Cardiac fibroblast (primary cell): ENCODE measurements at places on chromosomes 2 and 18.

DNA sequence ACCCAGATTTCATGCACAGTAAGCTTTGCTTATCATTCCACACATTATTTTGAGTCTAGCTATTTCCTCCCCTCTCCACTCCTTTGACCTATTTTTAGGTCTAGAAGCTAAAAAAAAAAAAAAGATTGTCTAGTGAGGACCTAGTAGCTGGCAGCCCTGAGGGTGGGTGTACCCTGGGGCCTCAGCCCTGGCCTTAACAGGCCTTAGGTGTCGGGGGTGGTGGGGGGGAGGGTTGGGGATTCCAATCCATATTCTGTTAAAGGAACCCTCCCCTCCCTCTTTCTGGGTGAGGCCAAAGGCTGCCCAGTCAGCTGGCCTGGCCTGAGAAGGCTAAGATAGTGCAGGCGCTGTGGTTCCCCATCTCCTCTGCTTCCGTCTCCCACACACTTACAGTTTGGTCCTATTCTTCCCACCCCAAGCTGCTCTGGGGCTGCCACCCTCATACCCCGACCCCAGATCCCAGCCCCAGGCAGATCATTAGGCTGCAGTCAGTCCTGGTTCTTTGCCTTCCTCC, 65.5 kb upstream of the HK2 start:
- peak; percentile 48 for DNase-seq

DNA sequence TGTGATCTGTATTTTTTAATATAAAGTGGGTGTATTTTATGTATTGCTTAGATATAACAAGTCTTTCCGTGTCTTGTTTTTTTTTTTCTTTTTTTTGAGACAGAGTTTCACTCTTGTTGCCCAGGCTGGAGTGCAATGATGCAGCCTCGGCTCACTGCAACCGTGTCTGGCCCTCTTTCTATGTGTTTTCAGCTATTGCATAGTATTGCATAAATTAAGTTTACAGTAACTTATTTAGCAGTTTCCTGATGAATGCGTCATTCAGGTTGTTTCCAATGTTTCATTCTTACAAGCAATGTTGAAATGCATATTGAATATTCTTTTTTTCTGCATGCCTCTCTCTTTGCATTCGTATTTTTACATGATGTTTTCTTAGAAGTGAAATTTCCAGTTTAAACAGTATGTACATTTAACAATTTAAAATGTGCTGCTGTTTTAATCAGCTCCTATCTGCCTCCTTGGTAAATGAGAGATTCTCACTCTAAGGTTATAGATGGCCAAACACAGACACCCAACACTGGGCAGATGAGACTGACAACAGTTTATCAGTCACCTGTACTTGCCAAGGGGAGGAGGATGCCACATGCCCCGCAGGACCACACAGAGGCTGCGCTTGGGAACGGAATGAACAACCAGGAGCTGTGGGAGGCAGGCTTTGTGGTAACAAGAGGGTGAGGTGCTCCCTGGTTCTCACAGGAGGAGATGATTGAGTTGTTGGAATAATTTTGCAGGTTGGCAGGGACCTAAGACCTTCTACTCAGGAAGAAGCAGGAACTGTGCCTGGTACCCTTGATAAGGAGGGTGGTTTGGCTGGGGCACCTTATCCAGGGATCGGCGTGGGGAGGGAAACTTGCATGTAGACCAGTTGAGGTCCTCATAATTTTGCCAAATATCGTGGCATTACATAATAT, 7.5 kb downstream of the SLC9A4 start:
- no peak for DNase-seq

- DNase-seq = peak; percentile 22
Measured at GRCh38 chr18:24228667-24229041, 89.8 kb downstream of the CABYR start.

DNA sequence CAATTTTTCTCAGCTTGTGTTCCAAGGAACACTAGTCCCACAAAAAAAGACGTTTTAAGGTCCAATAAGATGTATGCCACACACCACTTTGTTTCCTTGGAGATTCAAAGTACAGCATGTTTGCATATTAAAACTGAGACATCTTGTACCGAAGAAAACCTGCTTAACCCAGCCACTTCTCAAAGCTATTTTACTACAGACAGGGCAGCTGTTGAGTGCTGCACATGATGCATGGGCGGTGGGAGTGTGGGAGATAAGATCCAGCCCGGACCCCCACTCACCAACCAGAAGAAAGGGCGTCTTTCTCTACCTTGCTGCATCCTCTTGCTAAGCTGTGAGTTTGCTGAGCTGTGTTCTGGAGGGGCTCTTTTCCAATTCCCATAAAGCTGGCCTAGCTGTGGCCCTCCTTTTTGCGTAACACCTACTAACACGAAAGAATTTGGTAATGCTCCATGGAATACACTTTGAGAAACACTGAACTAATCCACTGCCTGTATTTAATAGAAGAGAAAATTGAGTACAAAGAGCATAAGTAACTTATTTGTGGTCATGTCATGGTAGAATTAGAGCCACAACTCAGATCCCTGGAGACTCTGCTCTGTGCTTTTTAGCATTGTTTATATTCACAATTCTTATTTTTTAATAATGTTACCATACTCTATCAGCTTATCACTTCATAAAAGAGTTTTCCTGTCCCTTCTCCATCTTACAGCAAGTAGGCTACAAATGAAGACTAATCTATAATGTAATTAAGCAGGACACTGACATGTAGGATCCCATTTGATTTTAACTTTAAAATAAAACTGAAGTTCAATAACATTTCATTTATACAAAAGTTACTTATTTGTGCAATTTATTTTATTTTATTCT, 90.0 kb downstream of the PLEKHM3 start:
- no peak for DNase-seq

GRCh38 chr2:238345297-238345968, 25.1 kb downstream of the TRAF3IP1 start:
- no peak for DNase-seq

DNA sequence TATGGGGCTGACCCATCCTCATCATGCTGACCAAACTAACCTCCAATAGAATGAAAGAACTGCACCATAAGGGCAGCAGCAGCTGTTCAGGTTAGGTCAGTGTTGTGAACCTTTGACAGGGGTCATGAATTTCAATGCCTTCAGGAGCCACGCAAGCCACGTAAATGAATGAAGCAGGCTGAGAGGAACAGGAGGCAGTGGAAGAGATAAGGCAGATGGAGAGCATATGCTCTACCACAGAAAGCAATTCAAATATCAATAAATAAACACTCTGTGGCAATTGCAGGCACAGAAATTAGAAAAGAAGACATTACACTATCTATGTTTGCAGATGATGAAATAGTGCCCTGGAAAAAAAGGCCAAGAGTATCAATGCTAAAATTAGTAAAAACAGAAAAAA, 56.3 kb downstream of the SCG2 start:
- no peak for DNase-seq

DNA sequence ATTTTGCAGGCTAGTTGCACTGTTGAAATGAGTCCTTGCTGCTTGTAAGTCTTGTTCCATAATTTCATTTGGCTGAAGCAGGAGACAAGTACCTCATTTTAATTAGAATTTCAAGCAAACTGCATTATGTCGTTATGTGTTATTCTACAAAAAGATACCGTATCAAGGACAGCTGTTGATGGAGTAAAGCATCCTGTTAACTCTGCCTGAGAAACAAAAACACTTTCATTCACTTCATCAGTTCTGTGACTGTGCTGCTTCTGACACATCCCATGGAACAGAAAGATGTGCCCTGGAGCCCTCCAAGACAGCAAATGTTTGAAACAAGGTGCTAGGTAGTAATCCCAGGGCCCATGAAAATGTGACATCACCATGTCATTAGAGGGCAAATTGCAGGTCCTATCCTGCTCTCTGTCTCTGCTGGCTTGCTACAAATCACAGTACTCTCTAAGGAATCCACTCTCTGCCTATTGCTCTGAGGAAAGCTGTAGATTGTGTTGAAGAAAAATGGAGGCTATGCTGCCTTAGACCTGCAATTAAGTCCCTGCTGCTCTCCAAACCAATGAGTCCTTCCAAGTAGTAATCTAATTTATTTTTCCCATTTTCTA, 209.7 kb upstream of the PARD3B start:
- DNase-seq = no peak

DNA sequence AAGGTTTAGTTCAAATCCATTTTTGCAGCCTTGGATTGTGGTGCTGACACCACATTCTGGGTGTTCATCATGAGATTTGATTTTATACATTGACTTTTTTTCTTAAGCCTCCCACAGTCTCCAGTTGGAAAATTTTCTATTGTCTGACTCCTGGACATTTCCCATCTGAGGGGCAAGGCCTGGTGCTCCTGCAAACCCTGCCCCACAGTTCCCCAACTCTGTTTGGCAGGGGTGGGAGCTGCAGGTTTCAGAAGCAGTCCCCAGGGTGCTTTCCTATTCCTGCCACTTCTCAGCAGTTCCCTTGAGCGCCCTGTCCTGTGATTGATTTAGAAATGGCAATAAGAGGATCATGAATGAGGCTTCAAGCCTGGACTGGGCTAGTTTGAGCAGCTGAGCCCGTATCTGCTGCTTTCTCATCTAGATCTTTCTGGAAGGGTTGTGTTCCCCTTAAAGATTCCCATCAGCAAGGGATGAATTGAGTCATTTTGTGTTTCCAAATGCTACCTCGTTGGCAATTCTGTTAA, 77.0 kb downstream of the CIB4 start:
- no peak for DNase-seq

DNA sequence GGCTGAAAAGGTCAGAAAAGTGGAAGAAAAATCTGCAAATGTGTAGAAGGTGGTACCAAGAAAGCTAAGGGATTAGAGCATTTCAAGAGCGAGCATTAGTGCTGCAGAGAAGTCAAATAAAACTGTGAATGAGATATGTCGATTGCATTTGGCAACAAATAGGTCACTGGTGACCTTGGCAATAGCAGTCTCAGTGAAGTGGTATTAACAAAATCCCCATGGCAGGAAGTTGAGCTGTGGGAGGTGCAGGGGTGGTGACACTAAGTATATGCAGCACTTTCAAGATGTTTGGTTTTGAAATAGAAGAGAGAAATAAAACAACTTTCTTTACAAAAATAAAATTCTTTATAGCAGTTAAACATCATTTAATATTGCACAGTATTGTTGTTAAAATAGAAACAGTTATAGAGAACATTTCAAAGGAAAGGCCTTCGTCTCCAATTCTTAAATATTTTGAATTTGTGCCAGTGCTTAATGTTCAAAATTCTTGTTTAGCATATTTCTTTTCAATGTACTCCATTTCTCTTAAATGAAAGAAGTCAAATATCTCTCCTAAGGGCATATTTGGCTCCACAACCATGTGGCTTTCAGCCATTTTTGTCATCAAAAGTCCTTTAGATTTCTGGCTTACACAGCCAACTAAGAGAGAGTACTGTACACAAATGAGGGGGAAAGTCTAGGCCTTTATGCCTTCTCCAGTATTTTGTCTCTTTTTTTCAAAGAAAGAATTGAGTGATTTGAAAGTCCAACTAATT, 443.0 kb upstream of the MMADHC start:
- DNase-seq = no peak

- DNase-seq = no peak
Measured at GRCh38 chr2:236572482-236572881, 2.9 kb downstream of the ACKR3 start.

- peak; percentile 79 for DNase-seq
Measured at GRCh38 chr18:457521-458412, 42.7 kb downstream of the COLEC12 start.

- peak; percentile 6 for DNase-seq
Measured at GRCh38 chr2:393711-394696, 106.1 kb upstream of the ALKAL2 start.

DNA sequence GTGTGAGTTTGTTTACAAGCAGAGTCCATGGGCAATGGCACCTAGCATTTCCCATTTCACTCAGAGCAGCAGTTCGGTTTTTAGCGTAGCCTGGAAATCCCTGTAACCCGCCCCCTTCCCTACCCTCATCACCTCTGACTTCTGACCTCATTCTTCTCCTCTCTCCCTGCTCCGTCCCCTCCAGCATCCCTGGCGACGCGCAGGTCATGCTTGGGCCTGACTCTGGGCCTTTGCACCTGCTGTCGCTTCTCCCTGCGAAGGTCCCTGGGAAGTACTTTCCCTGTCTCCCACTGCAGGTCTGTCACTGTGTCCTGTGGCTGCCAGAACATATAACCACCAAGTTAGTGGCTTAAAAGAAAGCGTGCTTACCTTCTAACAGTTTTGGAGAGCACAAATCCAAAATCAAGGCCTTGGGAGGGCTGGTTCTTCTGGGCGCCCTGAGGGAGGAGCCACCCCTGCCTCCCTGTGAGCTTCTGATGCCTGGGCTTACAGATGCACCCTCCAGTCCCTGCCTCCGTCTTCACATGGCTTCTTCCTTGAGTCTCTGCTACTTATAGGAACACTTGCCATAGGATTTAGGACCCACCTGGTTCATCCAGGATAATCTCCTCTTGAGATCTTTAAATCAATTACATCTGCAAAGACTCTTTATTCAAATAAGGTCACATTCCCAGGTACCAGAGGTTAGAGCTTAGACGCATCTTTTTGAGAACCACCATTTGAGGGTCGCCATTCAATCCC, 8.1 kb upstream of the RAB17 start:
- no peak for DNase-seq

DNA sequence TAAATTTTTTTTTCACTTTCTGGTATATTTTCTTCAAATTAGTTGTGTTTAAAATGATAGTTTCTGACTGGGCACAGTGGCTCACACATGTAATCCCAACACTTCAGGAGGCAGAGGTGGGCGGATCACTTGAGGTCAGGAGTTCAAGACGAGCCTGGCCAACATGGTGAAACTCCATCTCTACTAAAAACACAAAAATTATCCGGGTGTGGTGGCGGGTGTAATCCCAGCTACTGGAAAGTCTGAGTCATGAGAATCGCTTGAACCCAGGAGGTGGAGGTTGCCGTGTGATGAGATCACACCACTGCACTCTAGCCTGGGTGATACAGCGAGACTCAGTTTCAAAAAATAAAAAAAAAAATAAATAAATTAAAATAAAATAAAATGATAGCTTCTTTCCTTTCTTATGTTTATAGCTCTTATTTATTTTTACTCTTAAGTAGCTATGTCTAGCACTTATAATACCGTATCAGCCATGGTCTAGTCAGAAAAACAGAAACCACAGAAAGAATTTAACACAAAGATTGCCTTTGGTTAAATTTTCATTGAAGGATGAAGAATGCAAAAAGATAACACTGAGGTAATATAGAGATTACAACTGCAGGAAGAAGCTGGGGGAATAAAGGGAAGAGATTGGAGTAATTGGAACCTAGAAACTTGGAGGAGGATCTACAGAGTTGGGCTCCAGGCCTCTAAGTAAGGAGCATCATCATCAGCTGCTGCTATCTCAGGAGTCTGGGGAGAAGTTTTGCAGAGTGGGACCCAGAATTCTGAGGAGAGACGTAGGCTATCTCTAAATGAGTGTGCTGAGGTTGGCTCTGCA, 54.7 kb upstream of the MBOAT2 start:
- DNase-seq = peak; percentile 95
